ENCODE measurements at places on chromosomes 5 and 9.

GRCh38 chr5:115559524-115559923, 14.9 kb upstream of the FEM1C start:
- DNase-seq, result no peak

DNA sequence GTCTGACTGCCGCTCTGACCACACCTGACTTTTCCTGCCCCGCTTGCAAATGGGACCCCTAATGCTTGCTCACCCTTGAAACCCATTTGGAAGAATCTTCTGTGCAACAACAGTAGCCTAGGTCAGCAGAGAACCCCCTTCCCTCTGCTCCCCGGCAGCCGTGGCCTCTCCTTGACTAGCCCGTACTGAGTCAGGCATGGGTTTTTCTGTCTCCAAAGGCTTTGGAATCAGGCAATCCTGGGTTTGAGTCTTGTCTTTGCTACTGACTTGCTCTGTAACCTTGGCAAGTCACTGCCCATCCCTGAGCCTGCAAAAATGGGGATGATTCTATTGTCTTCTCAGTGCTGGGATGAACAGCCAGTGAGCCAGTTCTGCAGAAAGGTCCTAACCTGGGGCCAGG, 135.4 kb downstream of the RGS3 start:
- DNase-seq, result no peak

- DNase-seq, result no peak
These were observed 112.5 kb downstream of the PRR16 start for GRCh38 chr5:120576588-120576987.

- no peak for DNase-seq
These were observed 56.9 kb upstream of the RASA1 start for GRCh38 chr5:87210743-87211142.

- DNase-seq, result no peak
These were observed 54.5 kb upstream of the HTR4 start for GRCh38 chr5:148708854-148709253.
